ENCODE measurements at places on chromosomes 11 and 22.

DNA sequence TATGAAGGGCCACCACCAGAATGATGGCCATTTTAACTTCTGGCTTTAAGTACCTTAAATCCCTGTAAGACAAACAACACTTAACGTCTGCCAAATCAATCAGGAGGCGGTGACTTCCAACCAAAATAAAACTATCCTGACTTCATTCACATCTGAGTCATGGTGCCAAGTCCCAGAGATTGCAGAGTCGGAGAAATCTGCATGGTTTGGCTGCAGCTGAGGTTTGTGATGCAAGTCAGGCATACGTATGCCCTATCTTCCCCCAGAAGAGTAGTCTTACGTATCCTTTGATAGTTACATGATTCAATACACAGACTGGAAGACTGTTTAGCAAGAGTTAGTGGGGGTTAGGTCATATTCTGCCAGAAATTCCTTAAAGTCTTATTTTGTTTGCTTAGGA lies 1.7 kb upstream of the GAB2 start:
- no peak for DNase-seq

DNA sequence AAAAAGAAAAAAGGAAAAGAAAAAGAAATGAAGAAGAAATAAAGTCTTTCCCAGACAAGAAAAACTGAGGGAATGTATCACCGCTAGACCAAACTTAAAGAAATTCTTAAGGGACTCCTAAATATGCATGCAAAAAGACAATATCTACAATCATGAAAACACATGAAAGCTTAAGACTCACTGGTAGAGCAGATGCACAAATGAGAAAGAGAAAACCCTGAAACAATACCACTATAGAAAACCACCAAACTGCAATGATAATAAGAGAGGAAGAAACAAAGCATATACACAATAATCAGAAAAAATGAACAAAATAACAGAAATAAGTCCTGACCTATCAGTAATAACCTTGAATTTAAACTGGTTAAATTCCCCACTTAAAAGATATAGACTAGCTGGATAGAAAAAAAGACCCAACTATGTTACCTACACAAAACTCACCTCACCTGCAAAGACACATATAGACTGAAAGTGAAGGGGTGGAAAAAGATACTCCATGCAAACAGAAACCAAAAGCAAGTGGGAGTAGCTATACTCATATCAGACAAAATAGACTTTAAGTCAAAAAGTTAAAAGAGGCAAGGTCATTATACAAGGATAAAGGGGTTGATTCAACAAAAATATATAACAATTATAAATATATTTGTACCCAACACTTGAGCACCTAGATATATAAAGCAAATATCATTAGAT lies 61.3 kb upstream of the NARS2 start:
- DNase-seq, result no peak

GRCh38 chr11:128310676-128311445 lies 276.5 kb downstream of the ETS1 start:
- no peak for DNase-seq

- DNase-seq, result no peak
Observed at GRCh38 chr11:124085997-124086846, 29.0 kb upstream of the VWA5A start.
